ENCODE measurements at places on chromosomes 12 and 14.

DNA sequence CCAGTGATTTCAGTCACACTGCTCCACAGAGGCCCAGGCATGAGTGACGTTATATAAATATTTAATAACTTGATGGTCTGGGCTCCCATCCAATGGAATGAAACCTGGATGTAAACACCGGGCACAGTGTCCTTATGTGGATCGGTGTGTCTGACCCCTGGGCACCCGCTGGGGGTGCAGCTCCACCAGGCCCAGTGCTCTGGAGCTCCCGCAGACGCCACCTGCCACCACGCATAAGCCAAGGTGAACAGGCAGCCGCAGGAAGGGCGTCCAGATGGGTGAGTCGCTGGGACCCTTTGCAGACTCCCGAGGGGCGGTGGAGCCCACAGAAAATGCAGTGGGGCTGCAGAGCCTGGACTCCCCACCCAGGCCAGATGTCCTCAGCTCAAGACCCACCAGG lies 121.6 kb downstream of the SCARB1 start:
- DNase-seq = no peak

DNA sequence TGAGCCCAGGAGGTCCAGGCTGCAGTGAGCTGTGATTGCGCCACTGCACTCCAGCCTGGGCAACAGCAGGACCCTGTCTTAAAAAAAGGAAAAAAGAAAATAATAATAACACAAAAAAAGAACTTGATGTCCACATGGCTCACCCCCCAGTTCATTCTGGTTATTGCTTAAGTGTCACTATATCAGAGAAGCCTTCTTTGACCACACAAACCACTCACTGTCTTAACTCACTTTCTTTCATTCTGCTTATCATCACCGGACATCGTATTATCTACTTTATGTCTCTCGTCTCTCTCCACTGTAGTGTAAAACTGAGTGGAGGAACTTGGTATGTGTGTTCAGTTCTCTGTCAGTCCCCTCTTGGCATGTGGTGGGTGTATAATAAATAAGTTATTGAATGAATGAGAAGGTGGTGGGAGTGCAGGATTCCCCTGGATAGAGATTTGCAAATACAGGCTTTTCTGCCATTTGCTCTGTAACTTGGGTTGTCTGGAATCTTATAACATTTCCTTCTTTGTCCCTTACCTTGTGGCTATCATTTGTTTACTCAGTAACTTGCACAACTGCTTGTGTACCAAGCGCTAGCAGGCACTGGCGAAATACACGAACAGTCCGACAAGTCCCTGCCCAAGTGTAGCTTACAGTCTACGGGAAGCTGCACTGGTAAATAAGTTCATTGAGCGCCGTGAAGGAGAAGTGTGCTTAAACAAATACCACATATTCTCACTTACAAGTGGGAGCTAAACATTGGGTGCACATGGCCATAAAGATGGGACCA lies 86.6 kb upstream of the TRAF3 start:
- DNase-seq = no peak

GRCh38 chr14:65853407-65853955 lies 441.0 kb downstream of the FUT8 start:
- no peak for DNase-seq

GRCh38 chr14:101196795-101197590 lies 293.5 kb upstream of the RTL1 start:
- DNase-seq = no peak

GRCh38 chr12:12380949-12381593 lies 24.2 kb downstream of the BORCS5 start:
- no peak for DNase-seq

Data from stimulated activated CD4-positive, alpha-beta T cell treated with anti-CD3 and anti-CD28 coated beads, TNF-alpha, amount 100 ng/mL, for 4 hours (primary cell).